ENCODE measurements at places on chromosomes 2 and 18.

GRCh38 chr2:144595279-144595678 is 75.4 kb upstream of the ZEB2 start:
- DNase-seq, result no peak

DNA sequence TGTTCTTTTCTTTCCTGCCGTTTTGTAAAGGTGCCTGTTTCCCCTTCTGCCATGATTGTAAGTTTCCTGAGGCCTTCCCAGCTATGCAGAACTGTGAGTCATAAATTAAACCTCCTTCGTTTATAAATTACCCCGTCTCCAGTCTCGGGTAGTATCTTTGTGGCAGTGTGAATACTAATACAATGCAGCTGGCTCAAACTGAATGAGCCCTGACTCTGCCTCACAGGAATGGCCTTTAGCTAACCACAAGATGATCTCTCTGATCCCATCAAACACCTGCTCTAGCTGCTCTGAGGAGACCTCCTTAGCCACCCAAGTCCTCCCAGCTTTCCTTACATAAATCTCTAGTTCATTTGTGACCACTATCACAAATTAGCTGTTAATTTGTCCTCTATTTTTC is 41.5 kb upstream of the CAB39 start:
- no peak for DNase-seq

DNA sequence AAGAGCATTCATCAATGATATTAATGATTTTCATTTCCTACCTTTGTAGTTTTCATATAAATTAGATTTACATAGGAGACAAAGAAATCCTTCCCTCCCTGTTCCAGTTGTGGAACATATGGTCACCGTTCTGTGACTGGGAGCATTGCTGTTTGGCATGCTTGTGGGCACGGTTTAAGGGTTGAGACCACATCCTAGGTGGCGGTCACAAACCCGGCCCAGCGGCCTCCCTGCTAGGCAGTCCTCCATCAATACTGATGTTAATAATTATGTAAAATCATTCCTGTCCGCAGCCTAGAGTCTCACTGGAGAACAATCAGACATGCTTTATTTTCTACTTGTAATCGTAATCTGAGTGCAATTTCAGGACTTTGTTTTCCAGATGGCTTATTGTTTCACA is 117.9 kb downstream of the AGAP1 start:
- DNase-seq, result no peak

DNA sequence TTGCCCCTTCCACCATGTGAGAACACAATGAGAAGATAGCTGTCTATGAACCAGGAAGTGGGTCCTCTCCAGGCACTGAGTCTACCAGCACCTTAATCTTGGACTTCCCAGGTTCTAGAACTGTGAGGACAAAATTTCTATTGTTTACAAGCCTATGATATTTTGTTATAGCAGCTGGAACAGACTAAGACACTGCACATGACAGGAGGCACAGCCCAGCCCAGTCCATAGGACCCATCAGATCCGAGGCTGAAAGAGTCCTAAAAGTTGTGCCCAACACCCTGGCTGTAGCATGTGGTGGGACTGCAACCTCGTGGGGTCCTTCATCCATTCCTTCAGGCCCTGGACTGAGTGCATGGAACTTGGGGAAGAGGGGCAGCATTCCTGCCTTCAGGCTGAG is 48.4 kb upstream of the YWHAQ start:
- no peak for DNase-seq

DNA sequence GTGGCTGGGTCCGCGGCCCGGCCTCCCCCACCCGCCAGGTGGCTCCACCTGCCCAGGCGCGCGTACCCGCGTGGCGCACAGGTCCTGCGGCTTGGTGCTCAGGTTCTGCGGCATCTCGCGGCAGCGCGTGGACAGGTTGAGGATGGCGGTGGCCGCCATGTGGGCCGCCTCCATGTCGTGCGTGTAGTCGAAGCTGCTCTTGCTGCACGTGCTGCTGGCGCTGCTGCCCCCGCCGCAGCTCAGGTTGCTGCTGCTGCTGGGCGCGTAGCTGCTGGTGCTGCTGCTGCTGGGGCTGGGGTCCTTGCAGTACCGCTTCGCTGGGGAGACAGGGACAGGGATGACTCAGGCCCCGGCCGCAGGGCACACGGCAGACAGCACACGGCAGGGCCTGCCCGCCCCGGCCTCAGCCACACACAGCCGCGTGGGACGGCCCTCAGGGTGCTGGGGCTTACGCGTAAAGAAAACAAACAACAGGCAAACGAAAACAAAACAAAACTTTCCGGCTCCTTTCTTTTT is 147.7 kb upstream of the PXDN start:
- no peak for DNase-seq

DNA sequence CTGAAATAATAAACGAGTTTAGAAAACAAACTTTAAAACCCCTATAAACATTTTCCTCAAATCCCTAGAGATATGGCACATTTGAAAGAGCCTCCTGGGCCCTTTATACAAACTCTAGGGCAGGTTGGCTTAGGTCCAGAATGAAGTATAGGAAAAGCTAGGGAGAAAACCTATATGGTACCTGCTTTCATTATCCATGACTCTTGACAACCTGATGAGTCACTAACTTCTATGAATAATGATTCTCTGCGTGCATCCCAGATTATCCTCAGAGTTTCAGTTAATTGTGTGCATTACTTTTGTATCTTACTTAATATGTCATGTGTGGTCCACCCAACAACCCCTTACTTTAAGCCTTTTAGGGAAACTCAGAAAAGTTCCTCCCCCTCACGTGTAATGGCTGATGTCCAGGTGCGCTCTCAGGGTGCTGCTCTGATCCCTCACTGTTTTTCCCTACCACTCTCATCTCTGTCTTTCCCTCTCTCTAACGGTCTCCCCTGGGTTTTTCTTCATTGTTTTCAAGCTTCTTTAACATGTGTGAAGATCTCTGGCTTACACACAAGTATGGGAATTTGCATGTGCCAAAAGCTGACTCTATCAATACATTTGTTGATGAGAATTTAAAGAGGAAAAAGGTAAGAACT is 78.5 kb downstream of the LRP1B start:
- no peak for DNase-seq

GRCh38 chr2:25036221-25036559 is 5.7 kb upstream of the EFR3B start:
- DNase-seq, result no peak

GRCh38 chr2:154974041-154974440 is 275.5 kb downstream of the KCNJ3 start:
- no peak for DNase-seq

DNA sequence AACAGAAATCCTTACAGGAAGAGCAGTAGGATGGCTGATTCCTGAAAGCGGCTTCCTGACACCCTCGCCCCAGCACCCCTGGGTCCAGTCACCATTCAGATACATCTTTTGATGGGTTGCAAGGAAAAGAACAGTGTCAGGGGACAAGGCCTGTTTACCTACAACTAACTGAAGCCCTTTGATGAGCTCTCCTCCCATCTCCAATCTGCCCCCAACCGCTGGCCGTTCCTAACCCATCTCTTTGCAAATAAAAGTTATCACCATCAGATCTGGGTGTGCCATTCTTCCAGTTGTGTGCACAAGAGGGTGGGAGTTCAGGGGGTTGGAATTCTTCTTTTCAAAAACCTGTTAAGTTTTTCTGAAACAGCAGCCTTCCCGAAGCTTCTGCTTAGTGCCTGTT is 48.9 kb downstream of the ARL4C start:
- DNase-seq, result no peak

DNA sequence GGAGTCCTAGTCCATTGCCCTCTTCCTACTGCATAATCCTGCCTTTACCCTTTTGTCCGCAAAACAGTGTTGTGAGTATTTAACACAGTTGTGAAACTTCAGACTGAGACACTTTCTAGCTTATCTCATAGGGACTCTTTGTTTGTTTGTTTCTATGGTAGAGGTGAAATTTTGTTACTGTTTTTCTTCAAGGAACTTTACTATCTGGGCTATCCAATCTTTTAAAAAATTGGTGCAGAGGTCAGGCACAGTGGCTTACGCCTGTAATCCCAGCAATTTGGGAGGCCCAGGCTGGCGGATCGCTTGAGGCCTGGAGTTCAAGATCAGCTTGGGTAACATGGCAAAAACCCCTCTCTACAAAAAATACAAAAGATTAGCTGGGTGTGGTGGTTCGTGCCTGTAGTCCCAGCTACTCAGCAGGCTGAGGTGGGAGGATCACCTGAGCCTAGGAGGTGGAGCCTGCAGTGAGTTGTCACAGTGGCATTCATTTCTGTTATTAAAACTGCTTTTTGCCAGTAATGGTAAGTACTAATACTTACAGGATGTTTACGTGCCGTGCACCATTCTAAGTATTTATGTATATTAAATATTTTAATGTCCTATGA is 18.8 kb downstream of the GMCL1 start:
- no peak for DNase-seq

DNA sequence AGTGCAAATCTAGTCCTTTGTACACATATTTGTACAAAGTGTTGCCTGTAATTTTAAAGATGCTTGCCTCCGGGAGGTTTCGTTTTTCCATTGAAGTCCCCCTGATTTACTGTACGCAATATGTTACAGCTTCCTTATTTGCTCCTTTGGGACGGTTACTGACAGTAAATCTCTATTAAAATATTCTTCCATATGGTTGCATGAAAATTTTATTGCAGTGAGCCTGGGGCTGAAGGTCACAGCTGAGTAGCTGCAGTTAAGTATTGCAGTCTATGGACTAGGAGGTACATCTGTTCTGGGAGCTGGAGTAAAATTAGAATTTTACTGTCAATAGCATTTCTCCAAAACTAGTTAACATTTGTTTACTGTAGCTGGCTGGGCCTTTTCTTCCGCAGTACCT is 119.2 kb downstream of the ETAA1 start:
- DNase-seq, result no peak

- DNase-seq, result no peak
Observed at GRCh38 chr2:160377204-160377995, 116.2 kb downstream of the RBMS1 start.

- DNase-seq, result no peak
Observed at GRCh38 chr2:102619414-102620319, at the start of gene SLC9A2. Gene SLC9A2 (plus strand): TSS chr2:102619553. CDS start chr2:102619849, 296 bp downstream.

DNA sequence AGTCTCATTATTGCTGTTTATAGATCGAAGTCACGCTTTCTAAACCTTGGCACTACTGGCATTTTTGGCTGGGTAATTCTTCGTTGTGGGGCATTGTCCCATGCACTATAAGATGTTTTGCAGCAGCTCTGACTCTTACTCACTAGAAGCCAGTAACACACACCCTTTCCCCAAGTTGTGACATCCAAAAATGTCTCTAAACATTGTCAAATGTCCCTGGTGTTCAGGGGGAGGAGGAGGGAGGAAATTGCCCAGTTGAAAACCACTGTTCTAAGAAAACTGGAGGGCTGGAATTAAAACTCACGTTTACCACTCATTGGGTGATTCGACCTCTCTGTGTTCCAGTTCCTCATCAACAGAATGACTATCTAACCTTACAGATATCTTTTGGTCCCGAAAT is 115.7 kb upstream of the KLF7 start:
- no peak for DNase-seq

DNA sequence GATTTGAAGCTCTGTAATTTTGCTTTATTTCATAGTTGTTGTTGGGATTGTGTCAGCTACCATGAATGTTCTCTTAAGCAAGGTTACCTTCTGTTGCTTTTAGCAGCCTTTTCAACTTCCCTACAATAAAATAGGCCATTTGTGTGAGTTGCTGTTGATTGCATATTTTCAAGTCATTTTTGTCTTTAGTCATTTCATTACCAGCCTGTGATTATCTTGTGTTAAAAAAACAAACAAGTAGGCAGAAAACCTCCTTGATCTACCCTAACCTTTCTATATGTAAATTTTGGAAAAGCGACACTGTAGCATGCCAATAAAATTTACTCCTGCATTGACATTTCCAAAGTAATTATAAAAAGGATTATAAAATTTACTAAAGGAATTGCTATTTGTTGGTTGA is 19.3 kb downstream of the GREB1L start:
- no peak for DNase-seq

Data from CD4-positive, alpha-beta T cell treated with Interleukin-15 for 4 hours (primary cell).